ENCODE measurements at places on chromosomes 1 and 21.

GRCh38 chr1:223628233-223629125 is 37.0 kb downstream of the CAPN8 start:
- no peak for DNase-seq

GRCh38 chr21:46504666-46505065 is 46.0 kb downstream of the DIP2A start:
- DNase-seq = no peak

GRCh38 chr1:32341971-32342370 is 5.9 kb upstream of the MARCKSL1 start:
- no peak for DNase-seq

DNA sequence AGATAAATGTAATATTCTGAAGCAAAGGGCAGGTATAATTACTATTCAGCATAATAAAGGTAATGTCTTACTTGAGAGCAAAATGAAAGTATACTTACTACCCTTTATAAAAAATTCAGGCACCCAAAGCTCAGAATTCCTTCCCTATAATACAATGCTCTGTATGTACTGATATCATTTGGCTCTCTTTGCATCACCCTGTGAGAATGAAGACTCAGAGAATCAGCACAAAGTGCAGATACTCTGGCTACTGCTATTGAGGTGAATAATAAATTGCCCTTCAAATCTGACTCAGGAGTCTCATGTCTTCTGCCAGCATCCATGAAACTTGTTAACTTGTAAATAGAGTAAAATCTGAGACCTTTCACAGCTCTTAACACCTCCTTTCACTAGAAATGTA is 108.5 kb upstream of the KCTD3 start:
- DNase-seq = no peak

DNA sequence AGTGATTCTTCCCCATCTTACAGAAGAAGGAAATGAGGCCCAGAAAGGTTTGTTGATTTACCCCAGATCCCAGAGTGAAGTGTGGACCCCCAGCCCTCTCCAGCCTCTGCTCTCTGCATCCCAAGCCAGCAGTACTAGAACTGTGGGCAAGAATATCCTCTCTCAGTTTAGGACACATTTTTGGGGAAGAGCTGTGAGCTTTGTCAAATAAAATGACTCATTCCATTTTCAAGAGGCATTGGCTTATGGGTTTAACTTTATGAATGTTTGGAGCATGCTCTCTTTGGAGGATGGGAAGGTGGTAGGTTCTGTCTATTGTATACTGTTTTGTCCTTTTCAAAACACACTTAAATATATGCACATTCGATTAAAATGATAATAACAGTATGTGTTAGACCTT is 70.6 kb upstream of the CNTN2 start:
- DNase-seq = no peak

Measured in activated CD8-positive, alpha-beta memory T cell treated with anti-CD3 and anti-CD28 coated beads for 4 hours (primary cell).